ENCODE measurements at places on chromosomes 16 and 17.

DNA sequence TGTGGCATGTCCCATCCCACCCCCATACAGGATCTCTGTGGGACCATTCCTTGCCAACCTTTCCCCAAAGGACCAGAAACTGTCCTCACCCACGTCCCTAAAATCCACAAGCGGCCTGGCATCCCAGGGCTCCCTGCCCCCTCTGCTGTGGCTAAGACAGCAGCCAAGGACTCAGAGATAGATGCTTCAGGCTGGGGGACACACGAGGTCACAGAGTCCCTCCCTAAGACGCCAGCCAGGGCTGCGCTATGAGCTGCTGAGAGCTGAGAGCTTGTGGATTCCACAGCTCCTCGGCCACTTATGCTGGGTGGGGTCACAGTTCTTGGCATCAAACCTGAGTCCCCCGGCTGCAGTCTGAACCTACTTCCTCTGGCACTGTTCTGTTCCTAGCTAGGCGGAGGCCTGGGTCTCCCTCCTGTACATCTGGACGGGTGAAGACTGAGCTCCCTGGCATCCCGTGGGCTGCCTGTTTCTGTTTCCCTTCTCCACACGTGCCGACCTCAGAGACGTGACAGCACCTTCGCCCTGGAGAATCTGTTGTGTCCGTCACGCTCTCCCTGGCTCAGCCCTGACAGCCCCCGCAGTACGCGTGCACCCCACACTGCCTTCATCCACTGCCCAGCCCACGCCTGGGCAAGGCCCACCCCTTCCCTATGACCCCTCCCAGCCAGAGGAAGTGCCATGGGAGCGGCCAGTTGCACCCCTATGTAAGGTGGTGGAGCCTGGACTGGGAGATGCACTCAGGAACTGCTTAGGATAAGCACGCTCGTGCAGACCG, 61.2 kb downstream of the ENGASE start:
- no peak for DNase-seq

- DNase-seq: no peak
These were observed 5.5 kb downstream of the USP32 start for GRCh38 chr17:60386147-60387058.

DNA sequence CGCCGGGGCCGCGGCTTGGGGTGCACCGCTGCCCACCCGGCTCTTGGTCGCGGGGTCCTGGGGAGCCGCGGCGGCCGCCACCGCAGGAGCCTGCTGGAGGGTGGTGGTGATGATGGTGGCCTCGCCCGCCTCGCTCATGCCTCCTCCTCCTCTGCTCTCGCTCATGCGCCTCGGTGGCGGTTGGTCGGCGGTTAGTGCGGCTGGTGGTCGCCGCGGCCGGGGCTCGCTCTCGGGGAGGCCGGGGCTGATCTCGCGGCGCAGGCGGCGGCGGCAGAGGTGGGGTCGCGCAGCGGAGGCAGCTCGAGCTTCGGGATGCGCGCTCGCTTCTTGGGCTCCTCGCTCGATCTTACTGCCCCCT, 41.6 kb downstream of the AHSP start:
- peak; percentile 17 for DNase-seq

GRCh38 chr17:81651692-81652091, 4.7 kb downstream of the PDE6G start:
- DNase-seq: no peak

DNA sequence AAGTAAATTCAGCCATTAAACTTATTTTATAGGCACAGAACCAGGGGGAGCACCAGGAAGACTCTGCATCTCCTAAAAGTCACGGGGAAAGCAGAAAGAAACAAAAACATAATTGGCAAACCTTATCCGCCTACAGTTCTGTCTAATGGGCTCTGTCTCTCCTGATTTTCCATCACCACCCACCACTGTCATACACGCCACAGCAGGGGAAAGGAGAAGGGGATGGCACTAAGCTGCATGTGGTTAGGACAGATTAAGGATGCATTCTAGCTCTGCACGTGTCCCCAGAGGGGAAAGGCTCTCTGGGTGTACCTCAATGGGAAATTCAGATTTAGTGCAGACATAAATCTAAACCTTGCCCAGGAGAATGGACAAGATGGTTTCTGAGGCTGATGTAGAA, 359.8 kb downstream of the TMEM114 start:
- no peak for DNase-seq

- no peak for DNase-seq
These were observed 42.8 kb downstream of the MARCHF10 start for GRCh38 chr17:62765351-62765750.
